ENCODE measurements at places on chromosomes 2 and 18.

DNA sequence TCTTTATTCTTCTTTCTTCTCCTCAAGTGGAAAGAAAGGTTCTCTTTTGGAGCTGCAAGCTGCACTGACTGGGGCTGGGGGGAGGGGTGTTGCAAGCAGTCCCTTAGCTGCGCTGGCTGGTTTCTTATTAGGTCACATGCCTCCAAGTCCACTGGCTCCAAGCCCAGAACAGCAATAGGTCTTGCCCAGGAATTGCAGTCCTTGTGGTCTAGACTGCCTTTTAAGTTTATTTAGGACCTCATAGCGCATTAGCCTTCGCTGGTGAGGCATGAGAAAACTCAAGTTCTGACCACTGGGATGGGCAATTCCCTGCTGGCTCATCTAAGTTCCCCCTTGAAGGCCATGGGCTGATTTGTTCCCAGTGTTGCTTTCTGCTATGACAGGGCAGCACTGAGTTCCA, 138.6 kb upstream of the SCN7A start:
- no peak for DNase-seq

DNA sequence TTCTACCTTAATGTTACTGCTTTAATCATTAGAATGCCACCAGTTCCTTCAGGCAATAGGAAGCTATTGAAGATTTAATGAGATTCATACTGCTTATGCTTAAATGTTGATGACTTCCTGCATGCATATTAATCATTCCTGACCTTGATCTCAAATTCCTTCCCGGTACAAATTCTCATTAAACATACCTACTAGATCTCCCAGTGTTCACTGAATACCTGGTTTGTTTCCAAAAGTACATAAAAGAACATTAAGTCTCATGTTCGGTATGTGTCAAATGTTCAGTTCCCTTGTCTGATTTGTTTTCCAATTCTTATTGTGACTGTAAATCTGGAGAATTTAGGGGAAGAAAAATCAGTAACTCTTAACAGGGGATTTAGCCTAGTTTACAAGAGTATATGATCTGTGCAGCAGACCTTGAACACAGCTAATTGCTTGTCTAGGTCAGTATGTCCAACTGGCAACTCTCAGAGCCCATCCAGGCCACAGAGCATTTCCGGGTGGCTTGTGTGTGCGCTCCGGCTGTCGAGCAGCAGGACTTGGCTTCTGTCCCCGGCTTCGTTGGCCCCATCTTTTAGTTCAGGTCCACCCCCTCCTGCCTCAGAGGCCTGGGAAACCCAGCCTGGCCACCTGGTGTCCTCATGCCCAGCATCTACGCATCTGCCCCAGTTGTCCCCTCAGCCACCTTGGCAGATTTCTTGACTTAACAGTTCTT, 13.1 kb downstream of the METAP1D start:
- DNase-seq, result no peak

GRCh38 chr18:24115628-24116027, 23.2 kb upstream of the CABYR start:
- no peak for DNase-seq

DNA sequence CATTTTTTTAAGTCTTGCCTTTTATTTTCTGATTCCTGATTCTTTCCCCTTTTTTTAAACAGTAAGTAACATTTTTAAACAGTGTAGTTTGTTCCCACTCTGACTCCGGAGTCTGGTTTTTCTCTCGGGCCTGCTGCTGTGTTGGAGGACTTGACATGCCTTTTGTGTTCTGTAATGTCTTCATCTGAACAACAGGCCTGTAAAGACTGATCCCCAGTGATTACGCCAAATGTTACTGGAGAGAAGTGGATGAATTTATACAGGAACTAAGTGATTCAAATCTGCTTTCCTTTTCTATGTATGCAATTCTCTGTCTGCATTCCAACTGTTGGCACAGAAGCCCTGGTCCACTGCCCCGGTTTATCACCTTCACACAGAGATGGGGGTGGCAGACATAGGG, 54.3 kb upstream of the RMDN2 start:
- no peak for DNase-seq

GRCh38 chr2:226743915-226744314, 55.7 kb downstream of the IRS1 start:
- DNase-seq, result no peak

- no peak for DNase-seq
These were observed 629.1 kb downstream of the ZEB2 start for GRCh38 chr2:143890798-143891197.

DNA sequence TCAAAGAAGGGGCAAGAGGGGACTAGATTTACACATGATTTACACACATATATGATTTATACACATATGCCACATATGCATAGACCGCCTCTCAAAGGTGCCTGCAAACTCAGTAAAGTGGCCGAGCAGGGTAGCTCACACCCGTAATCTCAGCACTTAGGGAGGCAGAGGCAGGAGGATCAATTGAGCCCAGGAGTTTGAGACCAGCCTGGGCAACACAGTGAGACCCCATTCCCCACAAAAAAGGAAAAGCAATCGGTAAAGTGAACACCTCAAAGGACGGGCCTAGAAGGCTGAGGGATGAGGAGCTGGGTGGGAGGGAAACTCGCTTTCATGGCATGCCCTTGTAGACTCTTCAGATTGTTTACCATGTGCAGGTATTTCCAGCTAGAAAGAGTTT, 5.1 kb downstream of the ANKRD39 start:
- no peak for DNase-seq

- no peak for DNase-seq
These were observed 253.8 kb downstream of the TGIF1 start for GRCh38 chr18:3703732-3704176.

DNA sequence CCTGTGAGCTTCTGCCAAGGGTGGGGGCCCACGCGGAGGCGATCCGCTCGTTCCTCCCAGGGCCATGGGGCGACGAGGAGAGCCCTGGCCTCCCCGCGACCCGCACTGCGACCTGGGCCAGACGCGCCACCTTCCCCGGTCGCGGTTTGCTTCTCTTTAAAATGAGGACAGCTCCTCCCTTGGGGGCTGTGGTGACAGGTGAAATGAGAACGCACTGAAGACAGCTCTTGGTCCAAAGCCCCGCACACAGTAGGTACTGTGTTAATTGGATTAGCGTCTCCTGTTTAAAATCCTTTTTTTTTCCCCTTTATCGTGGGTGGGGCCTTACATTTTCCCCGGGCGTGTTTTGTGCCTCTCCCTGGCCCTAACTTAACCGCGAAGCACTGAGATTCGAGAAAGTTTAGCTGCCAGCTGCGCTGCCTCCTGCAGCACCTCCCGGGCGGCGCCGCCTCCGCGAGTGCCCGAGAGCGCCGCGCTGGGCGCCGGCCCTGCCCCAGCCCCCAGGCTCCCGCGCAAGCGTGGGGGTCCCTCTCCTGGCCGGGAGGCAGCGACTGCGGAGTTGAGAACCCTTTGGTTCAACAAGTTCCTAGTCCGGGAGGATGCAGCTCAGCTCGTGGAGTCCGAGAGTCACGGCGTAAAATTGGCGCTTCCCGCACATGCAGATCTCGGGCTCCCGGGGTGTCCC, 1.1 kb downstream of the HPCAL1 start:
- DNase-seq, result no peak

- DNase-seq, result no peak
These were observed 98.1 kb upstream of the SCG2 start for GRCh38 chr2:223700221-223700620.

GRCh38 chr18:2906704-2907549, 60.1 kb downstream of the EMILIN2 start:
- no peak for DNase-seq

All from breast epithelium (tissue), 4 donors.